Esophagus squamous epithelium (tissue), 5 donors: ENCODE measurements at places on chromosomes 5 and 9.

- no peak for DNase-seq
Observed at GRCh38 chr5:78720997-78721396, 72.4 kb upstream of the LHFPL2 start.

- DNase-seq: no peak
Observed at GRCh38 chr5:32779754-32780415, 68.8 kb downstream of the NPR3 start.

DNA sequence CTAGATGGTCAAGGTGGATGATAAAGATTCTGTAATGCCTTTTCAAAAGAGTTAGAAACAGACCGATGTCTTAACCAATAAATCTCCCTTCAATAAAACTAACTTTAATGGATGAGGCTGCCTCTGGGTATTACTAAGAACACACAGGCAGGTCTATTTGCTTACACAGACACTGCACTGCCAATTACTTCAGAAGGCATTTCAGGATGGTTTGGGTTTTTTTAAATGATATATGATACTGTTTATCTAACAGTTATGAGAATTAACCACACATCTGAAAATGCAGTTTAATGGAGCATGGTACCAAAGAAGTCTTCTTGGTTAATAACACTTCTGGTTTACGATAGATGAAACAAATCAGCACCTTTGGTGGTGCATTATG, 367.9 kb upstream of the GRAMD2B start:
- DNase-seq: no peak

DNA sequence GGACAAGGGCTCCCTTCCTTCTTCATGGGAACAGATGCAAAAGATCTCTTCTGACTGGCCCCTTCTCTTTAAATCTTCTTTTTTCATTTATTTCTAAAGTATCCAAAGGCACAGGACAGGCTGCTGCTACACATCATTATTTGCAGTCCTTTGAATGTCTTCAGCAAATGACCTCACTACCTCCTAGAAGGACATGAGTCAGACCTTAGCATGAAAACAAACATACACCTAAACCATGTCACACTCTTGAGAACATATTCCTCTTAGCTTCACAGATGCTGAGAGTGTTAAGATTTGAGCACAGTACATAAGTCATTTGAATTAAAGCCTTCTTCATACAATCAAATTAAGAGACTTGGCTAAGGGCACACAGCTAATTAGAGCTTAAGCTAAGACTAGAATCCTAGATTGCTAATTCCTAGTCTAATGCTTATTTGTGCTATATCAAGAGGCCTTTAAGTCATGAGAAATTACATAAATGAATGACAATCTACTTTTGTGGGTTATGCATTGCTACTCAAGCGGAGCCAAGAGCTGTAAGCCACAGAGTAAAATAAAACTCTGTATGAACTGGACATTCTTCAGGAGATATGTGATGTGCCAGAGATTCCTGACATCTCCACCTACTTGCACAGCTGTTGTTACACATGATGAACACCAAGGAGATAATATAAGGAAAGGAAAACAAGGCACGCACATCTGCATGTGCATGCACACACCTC, 109.1 kb upstream of the PTGER4 start:
- no peak for DNase-seq

DNA sequence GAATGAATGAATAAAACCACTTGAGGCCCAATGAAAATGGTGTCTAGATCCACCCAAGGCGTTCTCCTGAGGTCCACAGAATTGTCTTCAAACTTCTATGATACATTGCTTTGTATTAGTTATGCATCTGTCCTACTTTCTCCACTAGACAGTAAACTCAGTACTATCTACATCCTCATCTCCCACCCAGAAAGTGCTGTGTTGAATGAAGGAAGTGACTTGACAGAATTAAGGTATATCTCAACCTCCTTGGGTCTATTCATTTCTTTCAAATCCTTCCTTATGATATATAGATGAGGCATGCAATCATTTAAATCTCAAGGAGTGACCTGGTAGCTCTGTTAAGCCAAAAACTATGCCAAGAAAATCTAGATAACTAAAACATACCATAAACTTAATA, 15.7 kb upstream of the PDCL start:
- DNase-seq: no peak

- no peak for DNase-seq
Observed at GRCh38 chr9:93567271-93567959, 9.0 kb upstream of the PHF2 start.
